ENCODE measurements at places on chromosomes 12 and 14. TPM values are rescaled to one million over a fixed set of nuclear protein-coding genes. Genes with fewer than 3 reads are reported as not detected.

Gene CEBPE
- not detected for total RNA-seq

Gene PRB2
- total RNA-seq: not detected

Gene RASSF9
- 0.46 TPM for total RNA-seq

Gene ESYT1
- 66.7 TPM for total RNA-seq

Gene SOS2
- total RNA-seq: 12.6 TPM

Gene NDUFA12
- 129 TPM for total RNA-seq

Gene TDRD9
- total RNA-seq: not detected

Gene DPPA3
- total RNA-seq: not detected

Gene SETD1B
- total RNA-seq: 13.3 TPM

Gene ESRRB
- 0.30 TPM for total RNA-seq

Gene FOXG1
- total RNA-seq: 0.08 TPM

Gene TMED8
- total RNA-seq: 6.7 TPM

Gene PLCZ1
- not detected for total RNA-seq

Gene BICDL1
- 4.3 TPM for total RNA-seq

Gene POTEM
- not detected for total RNA-seq

Gene CEP170B
- total RNA-seq: 22.1 TPM

Gene STXBP6
- total RNA-seq: 1.9 TPM

Gene APEX1
- total RNA-seq: 262 TPM

Gene ZDHHC22
- total RNA-seq: 0.30 TPM

Gene CLEC4D
- not detected for total RNA-seq

Data from A549 treated with DMSO at 1 μM for 4 hours (cell line).